ENCODE measurements at places on chromosomes 3 and 15. TPM values are rescaled to one million over a fixed set of nuclear protein-coding genes. Genes with fewer than 3 reads are reported as not detected.

Gene KNL1
- 0.03 TPM for polyA plus RNA-seq

GRCh38 chr3:188309437-188310269 is 155.7 kb downstream of the LPP start:
- no peak for DNase-seq
- H3K4me3 ChIP-seq = no peak overlapping the region
- H3K4me1 ChIP-seq = no peaks in the 10 kb centered on the region

- no peaks in the 10 kb centered on the region for H3K27me3 ChIP-seq
- H3K4me1 ChIP-seq = no peaks in the 10 kb centered on the region
- no peak overlapping the region for H3K27ac ChIP-seq
- H3K4me3 ChIP-seq = no peak overlapping the region
Observed at GRCh38 chr3:115986555-115987207, 363.4 kb downstream of the GAP43 start.

DNA sequence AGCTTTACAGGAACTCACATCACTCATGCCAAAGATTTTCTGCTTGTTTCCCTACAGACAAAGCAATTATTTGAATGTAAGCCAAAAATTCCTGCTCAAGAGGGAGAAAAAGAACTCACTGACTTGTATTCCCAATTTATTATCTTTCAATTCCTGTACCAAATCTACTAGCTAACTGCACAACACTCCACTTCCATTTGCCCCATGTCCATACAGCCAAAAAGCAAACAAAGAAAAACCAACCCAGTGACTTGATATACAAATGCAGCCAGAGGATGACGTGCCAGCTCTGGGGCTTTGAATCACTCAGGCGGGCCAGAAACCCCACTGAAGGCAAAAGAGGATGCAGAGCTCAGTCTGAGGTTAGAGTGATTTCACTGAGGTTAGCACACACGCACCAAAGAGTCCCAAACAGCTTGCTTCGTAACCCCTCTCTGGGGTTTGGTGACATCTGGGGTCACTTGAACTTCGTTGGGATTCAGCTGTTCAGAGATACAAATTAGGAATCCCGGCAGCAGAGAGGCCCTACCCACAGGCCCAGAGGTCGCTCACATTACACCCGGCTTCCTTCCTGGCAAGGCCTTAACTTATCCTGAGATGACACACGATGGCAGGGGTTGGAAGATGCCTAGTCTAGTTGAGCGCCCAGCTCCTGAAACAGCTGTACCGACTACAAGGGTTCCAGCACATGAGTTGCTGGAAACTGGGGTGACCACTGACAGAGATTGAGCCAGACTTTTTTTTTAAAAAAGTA is 1.6 kb downstream of the RFTN1 start:
- peaks cover 84% of the 10 kb centered on the region for H3K4me1 ChIP-seq
- peak overlapping the region; percentile 81 for H3K27ac ChIP-seq
- no peaks in the 10 kb centered on the region for H3K27me3 ChIP-seq
- H3K4me3 ChIP-seq = peak overlapping the region; percentile 81
- peak; percentile 55 for DNase-seq
- peaks cover 3% of the 10 kb centered on the region for H3K36me3 ChIP-seq

- no peak overlapping the region for H3K4me3 ChIP-seq
- H3K27ac ChIP-seq = no peak overlapping the region
- DNase-seq = no peak
- H3K4me1 ChIP-seq = no peaks in the 10 kb centered on the region
Observed at GRCh38 chr3:62942764-62943163, 67.5 kb upstream of the CADPS start.
